Stimulated activated CD8-positive, alpha-beta memory T cell treated with anti-CD3 and anti-CD28 coated beads, Interleukin-15, amount 100 ng/mL, for 24 hours (primary cell): ENCODE measurements at places on chromosomes 7 and 10.

DNA sequence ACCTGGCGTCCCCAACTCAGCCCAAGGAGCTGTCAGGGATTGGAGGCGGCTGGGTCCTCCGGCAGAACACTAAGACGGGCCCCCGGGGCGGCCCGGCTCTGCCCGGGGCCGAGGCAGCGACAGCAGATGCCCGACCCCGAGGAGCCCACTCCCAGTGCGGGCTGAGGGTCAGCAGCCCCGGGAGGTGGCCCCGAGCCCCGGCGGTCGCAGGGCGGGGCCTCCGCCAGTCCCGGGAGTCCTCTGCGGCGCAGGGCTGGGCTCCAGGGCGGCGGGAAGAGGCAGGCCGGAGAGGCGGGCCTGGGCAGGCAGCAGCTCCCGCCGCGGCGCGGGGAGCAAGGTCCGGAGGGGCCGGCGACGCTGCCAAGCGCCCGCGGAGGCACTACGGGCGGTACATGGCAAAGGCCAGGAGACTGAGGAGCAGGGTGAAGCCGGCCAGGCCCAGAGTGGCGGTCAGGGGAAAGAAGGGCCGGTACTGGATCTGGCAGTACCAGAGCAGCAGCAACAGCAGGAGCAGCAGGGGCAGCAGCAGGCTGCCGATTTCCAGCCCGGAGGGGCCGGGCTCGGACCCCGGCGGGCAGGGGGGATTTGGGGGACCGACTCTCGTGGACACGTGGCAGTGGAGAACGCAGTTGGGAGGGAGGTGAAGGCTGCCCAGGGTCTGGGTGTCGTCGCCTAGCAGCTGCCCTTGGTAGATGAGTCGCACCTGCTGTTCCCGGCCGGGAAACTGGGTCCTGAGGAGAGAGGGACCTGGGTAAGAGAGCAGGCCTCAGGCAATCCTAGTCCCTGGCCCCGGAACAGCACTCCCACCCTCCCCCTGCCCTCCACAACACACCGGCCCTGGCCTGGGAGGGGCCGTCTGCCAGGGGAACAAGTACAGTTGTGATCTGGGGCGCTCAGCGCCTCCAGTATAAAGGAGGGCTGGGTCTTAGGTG, 827 bp upstream of the FASTK start:
- no peak for DNase-seq

- DNase-seq, result no peak
Measured at GRCh38 chr10:123935680-123936079, 44.1 kb upstream of the CPXM2 start.

DNA sequence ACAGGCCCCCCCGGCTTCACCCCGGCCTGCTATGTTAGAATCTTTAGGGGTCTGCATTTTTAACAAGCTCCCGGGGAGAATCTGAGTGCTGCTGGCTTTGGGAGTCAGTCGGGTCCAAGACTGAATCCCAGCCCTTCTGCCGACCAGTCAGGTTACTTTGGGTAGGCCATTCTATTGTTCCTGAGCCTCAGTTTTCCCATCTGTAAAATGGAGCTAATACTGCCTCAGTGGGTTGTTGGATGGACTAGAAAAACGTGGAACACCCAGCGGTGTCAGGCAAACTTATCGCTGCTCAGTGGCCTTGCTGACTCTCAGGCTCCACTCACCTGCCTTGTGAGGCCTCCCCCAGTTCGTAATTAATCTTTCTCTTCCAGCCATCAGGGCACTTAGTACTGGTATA, 11.7 kb downstream of the TBATA start:
- DNase-seq, result no peak

DNA sequence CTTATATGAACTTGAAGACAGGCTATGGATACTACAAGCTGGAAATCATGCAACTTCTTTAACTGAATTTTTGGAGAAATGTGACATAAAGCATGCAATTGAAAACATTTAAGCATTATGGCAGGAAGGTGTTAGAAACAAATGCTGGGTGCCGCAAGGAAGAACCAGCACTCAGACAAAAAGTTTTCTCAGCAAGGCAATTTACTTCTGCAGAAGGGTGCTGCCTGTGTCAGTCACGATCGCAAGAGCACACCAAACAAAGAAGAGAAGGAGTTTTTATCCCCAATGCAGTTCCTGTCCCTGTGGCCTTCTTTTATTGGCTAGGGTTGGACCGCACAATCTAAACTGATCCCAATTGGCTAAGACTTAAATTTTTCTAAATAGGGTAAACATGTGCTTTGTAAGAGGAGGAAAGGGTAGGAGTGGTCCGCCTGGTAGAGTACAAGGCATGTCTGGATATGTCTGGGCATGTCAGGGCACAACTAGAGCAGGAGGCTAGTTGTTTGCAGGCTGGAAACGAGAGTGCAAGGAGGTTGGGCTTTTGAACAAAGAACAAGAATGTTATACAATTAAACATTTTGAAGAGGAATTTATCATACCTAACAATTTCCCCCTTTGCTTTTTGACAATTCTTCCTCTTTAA, 109.6 kb upstream of the FAM3C start:
- no peak for DNase-seq

DNA sequence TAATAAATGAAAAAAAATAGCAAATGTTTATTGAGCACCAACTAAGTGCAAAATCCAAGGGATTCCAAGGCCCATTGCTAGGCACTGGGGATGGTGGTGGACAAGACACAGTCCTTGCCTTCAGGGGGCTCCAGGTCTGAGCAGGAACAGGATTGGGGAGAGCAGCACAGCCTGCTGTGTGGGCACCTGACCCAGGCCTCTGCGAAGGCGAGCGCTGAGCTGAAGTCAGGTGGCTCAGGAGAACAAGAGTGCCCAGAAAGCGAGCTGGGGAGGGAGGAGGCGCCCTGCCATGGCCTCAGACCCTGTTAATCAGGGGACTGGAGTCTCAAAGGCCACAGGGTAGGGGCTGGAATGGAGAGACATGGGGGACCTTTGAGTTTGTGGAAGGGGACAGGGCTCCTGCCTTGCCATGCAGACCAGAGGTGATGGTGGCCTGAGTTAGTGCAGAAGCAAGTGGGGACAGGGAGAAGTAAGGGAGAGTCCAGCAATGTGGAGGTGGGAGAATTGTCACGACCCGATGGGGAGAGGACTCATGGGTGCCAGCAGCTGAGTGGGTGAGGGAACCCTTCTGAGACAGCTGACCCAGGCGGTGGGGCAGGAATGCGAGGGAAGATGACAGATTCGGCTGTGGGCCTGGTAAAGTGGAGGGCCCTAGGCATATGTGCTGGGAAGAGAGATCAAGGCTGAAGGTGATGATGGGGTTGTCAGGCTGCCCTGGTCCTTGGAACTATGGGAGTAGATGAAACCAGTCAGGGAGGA, 4.1 kb upstream of the ORAI2 start:
- DNase-seq, result no peak

DNA sequence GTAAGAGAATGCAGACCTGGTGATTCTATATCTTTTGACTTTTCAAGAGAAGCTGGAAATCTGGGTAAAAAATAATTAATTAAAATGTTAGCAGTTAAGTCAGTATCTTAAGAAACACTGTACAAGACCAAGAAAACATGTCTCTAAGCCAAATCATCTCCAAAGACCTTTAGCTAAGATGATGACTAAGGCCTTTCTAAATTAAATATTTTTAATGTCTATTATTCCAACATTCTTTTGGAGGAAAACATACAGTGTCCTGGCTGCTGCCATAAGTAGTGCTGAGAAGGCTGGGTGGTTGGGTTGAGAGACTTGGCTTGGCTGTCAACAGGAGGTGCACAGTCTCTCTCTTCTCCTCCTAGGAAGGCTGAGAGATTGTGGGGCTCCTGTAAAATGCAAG, 20.3 kb downstream of the STARD3NL start:
- no peak for DNase-seq

DNA sequence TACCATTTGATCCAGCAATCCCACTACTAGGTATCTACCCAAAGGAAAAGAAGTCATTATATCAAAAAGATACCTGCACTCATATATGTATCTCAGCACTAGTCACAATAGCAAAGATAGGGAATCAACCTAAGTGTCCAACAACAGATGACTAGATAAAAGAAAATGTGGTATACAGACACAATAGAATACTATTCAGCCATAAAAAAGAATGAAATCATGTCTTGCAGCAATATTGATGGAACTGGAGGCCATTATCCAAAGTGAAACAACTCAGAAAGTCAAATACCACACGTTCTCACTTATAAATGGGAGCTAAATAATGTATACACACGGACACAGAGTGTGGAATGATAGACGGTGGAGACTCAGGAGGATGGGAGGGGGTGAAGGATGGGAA, 146.0 kb downstream of the PARD3 start:
- DNase-seq, result no peak

- no peak for DNase-seq
Measured at GRCh38 chr10:48533951-48534720, 70.7 kb downstream of the ARHGAP22 start.

GRCh38 chr10:30625080-30625479, 4.5 kb downstream of the LYZL2 start:
- DNase-seq, result no peak
